ENCODE measurements at places on chromosomes 13 and 19. TPM values are rescaled to one million over a fixed set of nuclear protein-coding genes. Genes with fewer than 3 reads are reported as not detected.
A peak's percentile ranks its signal among the peaks of the same experiment; 100 is the strongest.

DNA sequence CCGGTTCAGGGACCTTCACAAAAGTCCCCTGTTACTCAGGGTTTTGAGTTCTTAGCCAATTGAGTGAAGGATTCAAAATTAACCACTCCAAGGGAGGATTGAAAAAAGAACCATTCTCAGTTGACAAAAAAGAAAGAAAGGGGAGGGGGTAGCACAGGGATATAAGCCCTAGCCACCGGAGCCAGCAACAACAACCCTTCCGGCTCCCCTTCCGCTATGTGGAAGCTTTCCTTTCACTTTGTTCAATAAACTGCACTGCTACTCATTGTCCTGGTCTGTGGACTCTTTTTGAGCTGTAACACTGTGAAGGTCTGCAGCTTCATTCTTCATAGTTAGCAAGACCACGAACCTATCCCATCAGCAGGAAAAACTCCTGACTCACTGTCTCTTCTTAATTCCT, 1488.1 kb upstream of the PRR20A start:
- no peak for DNase-seq

- no peak for DNase-seq
Observed at GRCh38 chr19:28619816-28620429, 593.0 kb downstream of the UQCRFS1 start.

- DNase-seq, result peak; percentile 24
Observed at GRCh38 chr13:20924758-20925394, 22.3 kb upstream of the XPO4 start.

DNA sequence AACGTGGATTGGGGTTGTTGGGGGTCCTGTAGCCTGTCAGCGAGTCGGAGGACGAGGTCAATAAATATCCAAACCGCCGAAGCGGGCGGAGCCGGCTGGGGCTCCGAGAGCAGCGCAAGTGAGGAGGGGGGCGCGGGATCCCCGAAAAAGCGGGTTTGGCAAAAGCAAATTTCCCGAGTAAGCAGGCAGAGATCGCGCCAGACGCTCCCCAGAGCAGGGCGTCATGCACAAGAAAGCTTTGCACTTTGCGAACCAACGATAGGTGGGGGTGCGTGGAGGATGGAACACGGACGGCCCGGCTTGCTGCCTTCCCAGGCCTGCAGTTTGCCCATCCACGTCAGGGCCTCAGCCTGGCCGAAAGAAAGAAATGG, 754 bp upstream of the SIX5 start:
- no peak for DNase-seq

GRCh38 chr13:72208112-72208645, 341.2 kb upstream of the DACH1 start:
- no peak for DNase-seq

OSCAR gene
- 0.16 TPM for total RNA-seq

TMEM238 gene
- total RNA-seq, result 3.8 TPM
